ENCODE measurements at places on chromosomes 5 and 9. TPM values are rescaled to one million over a fixed set of nuclear protein-coding genes. Genes with fewer than 3 reads are reported as not detected.

- no peak for DNase-seq
Measured at GRCh38 chr5:140262221-140262620, 40.7 kb downstream of the PFDN1 start.

GRCh38 chr5:105840800-105841199, 1829.9 kb downstream of the EFNA5 start:
- no peak for DNase-seq

DNA sequence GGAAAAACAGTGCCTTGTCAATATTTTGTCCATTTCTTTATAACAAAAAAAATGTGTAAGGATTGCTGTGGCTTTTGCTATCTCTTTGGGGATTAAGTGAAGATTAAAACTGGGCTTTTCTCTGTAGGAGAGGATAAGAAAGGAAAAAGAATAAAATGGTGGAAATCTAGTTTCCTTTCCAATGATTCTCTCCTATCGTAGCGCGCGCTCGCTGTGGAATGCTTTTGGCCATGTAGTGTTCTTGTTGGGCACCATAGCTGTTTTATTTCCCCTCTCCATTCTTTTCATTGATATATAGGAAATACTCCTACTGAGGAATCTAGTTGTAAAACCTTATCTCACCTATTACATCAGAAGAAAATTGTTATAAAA, 1.5 kb downstream of the STXBP1 start:
- DNase-seq, result no peak

DNA sequence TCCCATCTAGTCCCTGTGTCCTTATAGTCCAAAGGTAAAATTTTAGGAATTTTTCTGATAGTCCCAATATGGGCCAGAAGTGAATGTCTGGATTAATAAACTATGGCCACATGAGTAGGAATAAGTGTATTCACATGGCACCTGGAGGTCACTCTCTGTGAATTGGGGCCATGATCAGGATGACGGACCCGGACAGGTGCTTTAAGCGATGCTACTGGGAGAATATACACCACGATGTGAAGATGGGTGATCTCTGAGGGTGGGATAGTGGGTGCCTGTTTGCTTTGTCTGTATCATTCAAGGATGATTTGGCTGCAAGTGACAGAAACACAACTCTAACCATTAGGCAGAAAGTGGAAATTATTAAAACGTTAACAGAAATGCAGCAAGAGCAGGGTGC, 101.2 kb downstream of the UGCG start:
- no peak for DNase-seq

DNA sequence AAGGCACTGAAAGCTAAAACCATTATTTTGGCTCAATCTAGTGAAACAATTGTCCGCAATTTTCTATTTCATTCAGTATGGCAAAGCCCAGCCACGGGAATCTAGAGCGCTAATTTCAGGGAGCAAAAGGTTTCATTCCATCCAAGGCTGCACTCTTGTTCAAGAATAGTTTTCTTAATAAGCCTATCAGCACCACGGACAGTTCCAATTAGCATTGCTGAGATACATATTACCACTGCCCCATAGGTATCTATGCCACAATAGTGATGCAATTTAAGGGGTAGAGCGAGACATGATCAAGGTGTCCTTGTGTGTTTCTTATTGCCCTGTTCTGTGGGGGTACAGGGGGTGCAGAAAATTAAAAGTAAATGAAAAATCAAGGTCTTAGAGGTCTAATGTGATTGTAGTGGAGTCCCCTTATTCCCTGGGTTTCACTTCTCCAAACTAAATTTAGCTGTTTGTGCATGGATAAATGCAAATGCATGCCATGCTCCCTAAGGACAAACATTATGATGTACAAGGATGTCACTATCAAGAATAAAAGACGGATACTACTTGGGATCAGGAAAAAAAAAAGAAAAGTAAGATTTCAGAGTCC, 45.5 kb downstream of the SPOCK1 start:
- no peak for DNase-seq

GRCh38 chr5:159178978-159179377, 30.4 kb downstream of the RNF145 start:
- no peak for DNase-seq

GRCh38 chr5:96758621-96759020, 49.1 kb downstream of the ERAP1 start:
- no peak for DNase-seq

DNA sequence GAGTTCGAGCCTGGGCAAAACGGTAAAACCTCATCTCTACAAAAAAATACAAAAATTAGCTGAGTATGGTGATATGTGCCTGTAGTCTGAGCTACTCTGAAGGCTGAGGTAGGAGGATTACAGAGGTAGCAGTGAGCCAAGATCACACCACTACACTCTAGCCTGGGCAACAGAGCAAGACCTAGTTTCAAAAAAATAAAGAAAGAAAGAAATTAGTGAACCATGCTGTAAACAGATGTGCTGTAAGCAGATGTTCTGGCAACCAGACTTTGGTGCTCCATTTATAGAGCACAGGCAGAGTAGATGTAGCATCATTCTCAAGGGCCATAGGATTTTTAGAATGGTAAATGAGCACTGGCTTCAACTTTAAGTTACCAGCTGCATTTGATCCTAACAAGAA, 115.4 kb downstream of the ST8SIA4 start:
- DNase-seq, result no peak

GRCh38 chr9:102253099-102253498, 514.7 kb upstream of the GRIN3A start:
- no peak for DNase-seq

DNA sequence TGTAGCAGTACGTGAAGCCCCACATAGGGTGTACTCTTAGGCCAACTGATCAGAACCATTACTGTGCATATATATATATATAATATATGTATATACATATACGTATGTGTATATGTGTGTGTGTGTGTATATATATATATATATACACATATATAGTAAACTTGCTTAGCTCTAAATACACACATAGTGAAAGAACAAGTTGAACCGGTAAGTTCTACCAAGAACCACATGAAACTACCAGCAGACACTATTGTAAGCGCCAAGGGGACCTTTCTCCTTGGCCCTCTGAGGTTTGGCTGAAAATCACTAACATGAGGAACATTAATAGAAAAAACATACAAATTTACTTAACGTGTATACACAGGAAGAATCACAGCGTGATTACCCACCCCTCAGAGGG, 1.8 kb upstream of the TARS1 start:
- DNase-seq, result no peak

- DNase-seq, result no peak
Measured at GRCh38 chr5:55773057-55773456, 35.2 kb downstream of the DDX4 start.

DNA sequence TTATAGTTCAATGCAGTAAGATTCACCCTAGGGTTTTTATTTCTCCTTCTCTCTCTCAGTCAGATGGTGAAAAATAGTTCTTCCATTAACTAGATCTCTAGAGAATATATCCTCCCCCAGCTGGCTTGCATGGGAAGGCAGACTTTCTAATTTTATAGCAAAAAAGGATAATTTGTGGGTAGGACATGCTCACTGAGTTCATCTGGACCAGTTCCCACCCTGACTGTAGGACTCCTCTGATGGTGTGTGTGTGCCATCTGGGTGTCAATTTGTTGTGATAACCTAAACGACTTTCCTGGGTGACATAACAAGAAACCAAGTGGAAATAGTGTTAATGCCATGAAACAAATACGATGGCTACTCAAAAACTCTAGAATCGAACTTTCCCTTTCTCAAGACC, 44.9 kb downstream of the APBA1 start:
- DNase-seq, result no peak

ANKRD18B gene
- total RNA-seq, result 0.92 TPM

DIPK1B gene
- not detected for total RNA-seq

DNA sequence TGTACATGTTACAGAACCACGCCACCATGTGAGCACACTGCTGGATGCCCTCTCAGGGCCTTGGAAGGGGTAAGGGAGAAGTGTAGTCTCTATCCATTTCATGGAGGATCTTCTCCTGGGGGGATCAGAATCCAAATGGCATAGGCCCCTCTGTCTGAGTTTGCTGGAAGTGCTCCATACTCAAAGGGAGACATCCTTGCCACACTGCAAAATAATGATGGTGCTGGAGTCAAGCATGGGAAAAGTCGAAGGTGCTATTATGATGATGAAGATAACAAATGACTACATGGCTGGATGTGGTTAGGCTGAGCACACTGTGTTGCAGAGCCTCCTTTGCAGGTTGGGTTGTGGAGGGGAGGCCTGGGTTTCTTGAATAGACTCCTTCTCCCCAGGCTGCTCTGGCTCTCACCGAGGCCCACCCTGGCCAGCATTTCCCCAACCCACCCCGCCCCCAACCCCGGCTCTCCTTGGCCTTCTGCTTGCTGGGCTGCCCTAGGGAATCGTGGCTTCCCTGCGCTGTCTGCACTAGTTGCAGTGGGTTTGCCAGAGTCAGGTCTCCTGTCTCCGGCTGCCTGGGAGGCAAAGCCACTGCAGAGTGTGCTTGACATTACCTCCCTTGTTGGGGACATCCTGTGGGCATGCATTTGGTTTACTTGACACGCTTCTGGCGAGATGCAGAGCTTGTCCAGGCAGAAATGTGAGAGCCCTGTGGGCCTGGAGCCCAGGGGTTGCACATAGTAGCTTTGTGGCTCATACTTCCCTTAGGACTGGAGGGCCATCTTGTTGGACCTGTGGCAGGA, 3.0 kb downstream of the MVB12B start:
- DNase-seq, result peak; percentile 68

GRCh38 chr9:115712981-115713380, 440.6 kb upstream of the PAPPA start:
- DNase-seq, result no peak

SLC36A3 gene
- not detected for total RNA-seq

- no peak for DNase-seq
Measured at GRCh38 chr5:83714810-83715209, 5.8 kb downstream of the HAPLN1 start.

HNRNPAB gene
- 673 TPM for total RNA-seq

CCL28 gene
- total RNA-seq, result 8.4 TPM

DNA sequence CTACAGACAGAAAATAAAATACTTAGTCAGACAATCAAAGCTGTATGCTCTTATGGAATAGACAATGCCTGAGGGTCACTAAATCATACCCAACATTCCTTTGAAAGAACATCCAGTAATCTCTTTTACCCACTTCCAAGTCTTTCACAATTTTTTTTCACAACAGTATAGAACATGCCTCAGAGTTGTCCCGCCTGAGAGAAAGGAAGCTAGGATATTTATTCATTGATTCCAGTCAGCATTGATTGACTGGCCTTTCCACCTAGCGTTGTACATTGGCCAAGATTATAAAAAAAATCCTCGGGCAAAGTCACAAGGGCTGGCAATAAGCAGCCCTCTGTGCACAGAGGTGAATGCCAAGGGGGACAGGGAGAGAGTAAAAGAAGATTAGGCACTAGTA, 318.1 kb upstream of the PIK3R1 start:
- DNase-seq, result no peak

GRCh38 chr5:95818181-95819147, 4.1 kb downstream of the GLRX start:
- no peak for DNase-seq

DNA sequence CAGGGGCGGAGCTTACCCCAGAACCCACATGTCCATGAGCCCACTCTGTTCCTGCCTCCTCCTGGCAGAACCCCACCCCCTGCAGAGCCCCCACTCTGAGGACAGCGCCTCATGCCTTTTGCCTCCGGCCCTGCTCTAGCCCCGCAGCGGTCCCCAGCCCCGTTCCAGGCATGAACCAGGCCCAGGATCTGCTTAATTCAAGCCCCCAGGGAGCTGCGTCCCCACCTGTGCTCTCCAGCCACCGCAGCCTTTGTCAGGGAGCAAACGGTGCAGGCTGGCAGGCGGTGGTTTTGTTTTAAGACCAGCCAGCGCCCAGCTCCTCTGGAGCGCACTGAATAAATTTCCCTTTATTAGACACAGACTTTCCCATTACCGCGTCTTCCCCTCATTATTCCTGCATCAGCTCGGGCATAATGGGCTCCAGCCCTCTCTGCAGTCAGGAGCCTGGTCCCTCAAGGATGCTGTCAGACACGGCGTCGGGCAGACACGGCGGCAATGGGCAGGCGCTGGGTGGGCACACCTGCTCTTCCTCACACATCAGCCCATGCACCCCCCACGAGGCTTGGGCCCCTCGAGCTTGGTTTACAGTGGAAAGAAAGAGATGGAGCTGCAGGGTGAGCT, 137.6 kb downstream of the OLFM1 start:
- DNase-seq, result no peak

CDC25C gene
- 4.3 TPM for total RNA-seq

GRCh38 chr9:76756268-76756640, 8.0 kb upstream of the PCA3 start:
- no peak for DNase-seq

SPATA31A3 gene
- not detected for total RNA-seq

CLIC3 gene
- total RNA-seq, result 3.4 TPM

DNA sequence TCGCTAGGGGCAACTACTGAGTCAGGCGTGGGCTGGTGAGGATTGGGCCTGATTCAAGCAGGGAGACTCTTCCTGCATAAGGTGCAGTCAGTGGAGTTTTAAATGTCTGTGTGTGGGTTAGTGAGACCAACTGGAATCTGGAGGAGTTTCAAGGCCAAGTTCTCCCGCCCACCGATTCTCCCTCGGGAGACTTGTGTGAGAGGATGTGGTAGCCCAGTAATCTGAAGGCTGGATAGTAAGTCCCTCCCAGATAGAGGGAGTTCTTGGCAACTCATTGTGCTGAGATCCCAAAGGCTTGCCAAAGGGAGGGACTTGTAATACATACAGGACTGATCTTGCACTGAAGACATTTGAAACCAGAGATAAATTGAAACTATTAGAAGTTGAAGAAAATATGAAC, 51.8 kb downstream of the WDR36 start:
- no peak for DNase-seq
